Right hindlimb (tissue), 1 donor: ENCODE measurements at places on chromosomes 16 and 17.

DNA sequence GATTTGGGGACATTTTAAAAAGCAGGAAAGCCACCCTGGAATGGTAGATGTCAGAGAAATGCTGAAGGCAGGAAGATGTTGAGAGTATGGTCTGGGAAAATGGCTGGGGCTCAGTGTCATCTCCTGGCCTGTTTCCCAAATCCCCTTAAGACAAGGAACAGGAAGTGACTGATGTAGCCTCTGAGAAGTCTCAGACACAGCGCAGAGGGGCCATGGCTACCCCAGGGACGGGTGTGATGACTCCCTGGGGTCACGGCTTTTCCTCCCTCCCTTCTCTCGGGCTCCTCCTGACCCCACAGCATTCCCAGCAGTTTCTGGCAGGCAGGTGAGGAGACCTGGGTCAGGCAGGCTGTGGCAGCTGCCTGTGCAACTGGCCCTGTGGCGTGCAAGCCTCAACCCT, 45.4 kb downstream of the RAP1GAP2 start:
- DNase-seq = no peak

DNA sequence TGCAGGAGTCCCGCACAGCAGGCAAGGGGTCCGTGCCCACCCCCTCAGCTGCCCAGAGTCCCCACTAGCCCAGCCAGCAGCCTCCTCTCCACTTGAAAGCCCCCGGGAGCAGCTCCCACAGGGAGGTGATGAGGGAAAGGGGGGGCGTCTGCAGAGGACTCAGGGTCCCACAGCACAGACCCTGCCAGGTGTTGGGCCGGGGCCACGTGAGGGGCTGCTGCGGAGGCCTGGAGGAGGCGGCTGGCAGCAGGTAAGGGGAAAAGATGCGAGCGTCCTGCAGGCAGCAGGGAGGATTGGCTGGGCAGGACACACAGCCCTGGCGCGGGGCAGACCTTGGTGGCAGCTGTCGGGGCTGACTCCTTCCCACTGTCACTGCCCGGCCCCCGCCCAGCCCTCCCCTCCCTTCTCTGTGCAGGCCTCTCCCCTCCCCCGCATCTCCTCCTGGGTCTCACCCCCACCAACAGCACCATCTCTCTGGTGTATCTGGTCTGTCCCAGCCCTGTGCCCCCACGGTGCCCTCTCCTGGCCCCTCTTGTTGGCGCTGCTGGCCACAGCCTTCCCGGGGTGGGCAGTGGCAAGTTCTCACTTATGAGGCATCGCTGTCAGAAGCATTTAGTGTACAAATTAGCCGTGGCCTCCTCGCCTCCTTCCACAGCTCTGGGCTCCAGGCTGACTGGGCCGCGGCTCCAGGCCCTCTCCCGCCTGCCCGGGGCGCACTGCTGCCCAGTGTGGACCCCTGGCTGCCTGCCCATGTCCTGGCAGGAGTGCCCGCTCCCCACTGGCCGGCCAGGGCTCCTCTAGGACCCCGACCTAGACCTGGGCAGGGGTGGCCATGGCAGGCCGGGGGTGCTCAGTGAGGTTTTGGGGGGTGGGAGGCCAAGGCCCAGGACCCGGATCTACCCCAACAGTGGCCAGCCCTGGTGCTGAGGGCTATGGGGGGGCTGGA, 4.4 kb upstream of the PRR35 start:
- no peak for DNase-seq

DNA sequence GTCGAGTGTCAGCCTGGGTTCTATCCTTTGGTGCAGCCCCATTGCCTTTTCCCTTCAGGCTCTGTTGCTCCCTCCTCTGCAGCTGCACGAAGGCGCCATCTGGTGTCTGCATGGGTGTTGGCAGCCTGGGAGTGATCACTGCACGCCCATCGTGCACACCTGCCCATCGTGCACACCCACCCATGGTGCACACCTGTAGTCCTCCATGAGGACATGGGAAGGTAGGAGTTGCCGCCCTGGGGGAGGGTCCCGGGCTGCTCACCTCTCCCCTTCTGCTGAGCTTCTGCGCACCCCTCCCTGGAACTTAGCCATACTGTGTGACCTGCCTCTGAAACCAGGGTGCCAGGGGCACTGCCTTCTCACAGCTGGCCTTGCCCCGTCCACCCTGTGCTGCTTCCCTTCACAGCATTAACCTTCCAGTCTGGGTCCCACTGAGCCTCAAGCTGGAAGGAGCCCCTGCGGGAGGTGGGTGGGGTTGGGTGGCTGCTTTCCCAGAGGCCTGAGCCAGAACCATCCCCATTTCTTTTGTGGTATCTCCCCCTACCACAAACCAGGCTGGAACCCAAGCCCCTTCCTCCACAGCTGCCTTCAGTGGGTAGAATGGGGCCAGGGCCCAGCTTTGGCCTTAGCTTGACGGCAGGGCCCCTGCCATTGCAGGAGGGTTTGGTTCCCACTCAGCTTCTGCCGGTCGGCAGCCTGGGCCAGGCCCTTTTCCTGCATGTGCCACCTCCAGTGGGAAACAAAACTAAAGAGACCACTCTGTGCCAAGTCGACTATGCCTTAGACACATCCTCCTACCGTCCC, 2.9 kb downstream of the CTRL start:
- peak; percentile 77 for DNase-seq

GRCh38 chr17:42184713-42185620, at the start of gene HCRT:
TSS of gene HCRT (minus strand) at chr17:42185452. CDS start at chr17:42185365, 87 bp downstream.
- no peak for DNase-seq
